ENCODE measurements at places on chromosomes 12 and 14.
A peak's percentile ranks its signal among the peaks of the same experiment; 100 is the strongest.

- DNase-seq = peak; percentile 38
Measured at GRCh38 chr14:90093942-90094595, 32.3 kb downstream of the KCNK13 start.

GRCh38 chr12:49828133-49829091, at the start of gene NCKAP5L:
Gene NCKAP5L, minus strand, starts transcription at chr12:49828413. Its CDS starts 24,369 bp downstream, at chr12:49804044.
- DNase-seq = peak; percentile 100

- DNase-seq = no peak
Measured at GRCh38 chr12:115763982-115764621, 513.4 kb downstream of the MED13L start.

DNA sequence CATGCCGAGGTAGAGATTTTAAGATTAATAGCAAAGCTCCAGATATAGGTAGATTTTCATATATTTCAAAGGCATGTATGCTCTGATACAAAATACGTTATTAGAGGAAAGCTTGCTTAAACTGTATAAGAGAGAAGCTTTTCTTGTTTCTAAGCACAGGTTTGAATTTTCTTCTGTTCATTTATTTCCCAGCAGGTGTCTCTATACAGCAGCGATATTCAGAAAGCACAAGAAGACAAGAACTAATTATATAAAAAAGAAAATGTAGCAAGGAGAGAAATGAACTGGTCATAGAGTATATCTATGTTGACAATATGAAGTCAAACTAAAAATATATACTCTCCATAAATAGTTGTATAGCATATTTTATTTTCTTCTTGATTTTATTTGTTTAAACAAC, 307.4 kb upstream of the NOVA1 start:
- DNase-seq = no peak

DNA sequence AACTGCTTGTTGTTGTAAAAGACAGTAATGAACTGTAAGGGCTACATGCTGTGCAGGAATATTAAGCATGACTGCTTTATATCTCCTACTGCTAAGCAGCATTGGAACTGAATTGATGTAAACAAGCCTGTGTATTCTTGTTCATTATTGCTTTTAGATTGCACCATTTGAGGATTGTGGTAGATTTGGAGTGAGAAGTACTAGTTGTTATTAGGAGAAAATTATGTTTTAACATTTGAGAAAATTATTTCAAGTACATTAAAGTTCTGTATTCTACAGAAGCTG, 212.7 kb downstream of the ERC1 start:
- DNase-seq = no peak

Measured in NB4 (cell line).